ENCODE measurements at places on chromosomes 7 and 10.

DNA sequence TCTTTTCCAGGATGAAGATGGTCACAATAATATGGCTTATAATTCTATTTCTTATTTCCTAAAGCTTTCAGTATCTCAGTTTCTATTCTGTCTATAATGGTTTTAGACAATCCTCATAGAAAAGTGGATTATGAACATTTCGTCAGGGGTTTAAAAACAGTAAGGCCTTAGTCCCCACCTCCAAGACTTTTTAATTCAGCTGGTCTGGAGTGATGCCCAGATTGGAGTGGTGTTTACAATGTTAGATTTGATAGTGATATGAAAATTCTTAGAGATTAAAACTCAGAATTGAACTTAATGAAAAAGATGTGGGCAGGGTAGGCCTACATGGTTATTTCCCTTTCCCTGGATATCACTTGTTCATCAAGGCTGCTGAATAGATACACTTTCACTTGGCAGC lies 1238.3 kb downstream of the SORCS3 start:
- no peak for DNase-seq

GRCh38 chr10:11447586-11447985 lies 163.9 kb downstream of the USP6NL start:
- DNase-seq = no peak

DNA sequence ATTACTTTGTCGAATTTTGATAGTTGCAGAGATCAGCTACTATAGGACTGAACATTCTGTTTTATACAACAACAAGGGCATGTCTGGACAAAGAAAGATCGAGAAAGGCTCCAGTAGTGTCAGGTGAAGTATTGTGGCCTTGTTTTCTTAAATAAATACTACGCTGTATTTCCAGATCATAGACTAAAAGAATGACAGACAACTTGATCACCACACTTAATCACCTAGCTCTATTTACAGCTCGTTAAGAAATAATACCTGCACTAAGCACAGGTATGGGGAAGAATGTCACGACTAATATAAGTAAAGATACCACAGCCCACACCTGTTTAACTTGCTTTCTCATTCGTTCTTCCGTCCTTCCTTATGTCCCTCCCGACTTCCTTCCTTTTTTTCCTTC lies 269.2 kb downstream of the HGF start:
- no peak for DNase-seq

- DNase-seq = peak; percentile 42
Measured at GRCh38 chr7:142496545-142496991, 238.7 kb upstream of the PRSS58 start.

DNA sequence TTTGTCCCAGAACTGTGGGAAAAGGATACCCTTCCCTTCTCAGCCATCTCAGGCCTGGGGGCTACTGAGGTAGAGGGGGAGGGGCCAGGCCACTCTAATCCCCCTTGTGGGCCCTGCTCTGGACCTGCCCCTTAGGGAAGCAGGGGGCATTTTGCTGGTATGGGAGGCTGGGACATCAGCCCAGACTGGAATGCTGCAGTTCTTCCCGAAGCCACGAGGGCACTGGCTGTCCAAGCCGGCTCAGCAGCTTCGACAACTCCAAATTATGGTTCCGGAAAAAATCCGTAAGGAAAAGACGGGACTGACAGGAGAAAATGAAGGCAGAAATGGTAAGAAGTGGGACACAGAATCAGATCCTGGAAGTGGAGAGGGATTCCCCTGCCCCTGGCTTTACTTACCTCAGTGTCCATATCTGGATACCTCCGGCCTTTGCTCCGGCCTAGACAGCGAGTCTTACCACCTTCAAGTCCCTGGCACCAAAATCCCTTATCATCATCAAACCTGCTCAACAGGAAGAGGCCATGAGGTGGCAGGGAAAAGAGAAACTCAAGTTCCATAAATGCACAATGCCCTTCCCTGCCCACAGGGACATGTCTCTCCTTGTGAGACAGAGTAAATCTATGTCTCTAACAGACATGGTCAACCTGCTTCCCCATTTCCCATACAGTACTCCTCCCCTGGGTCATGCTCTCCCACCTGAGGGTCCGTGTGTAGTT lies 9.0 kb downstream of the NDST2 start:
- DNase-seq = no peak

GRCh38 chr10:6917125-6917524 lies 337.0 kb upstream of the PRKCQ start:
- peak; percentile 74 for DNase-seq

Measured in amniotic epithelial cell (primary cell).